NCI-H146 (cell line): ENCODE measurements at places on chromosomes 6 and 20.

GRCh38 chr6:28322661-28323060 lies 13.3 kb downstream of the ZSCAN31 start:
- DNase-seq, result no peak

- DNase-seq, result no peak
Measured at GRCh38 chr6:22110061-22110460, 186.8 kb downstream of the PRL start.

DNA sequence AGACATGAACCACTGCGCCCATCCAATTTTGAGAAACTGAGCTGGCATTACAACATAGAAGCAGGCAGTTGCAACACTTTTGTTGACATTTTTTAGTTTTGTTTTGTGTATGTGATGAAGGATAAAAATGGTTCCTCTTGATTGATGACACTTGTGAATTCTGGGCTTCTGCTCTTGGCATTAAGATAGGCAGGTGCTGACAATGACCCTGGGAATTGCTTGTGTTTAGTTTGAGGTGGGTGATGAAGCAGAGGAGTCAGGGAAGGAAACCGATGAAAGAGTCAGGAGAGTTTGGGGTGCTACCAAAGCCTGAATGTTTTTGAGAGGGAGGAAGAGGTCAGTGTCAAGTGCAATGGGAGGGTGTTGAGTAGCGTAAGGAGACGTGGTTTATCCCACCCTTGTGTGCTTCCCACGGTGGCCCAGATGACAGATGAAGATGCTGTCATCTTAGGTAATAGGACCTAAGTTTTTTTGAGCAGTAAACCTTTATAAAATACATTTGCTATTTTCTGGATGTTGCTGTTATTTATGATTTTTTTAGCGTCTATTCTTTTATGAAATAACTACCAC lies 19.4 kb downstream of the CDS2 start:
- no peak for DNase-seq

- DNase-seq, result no peak
Measured at GRCh38 chr6:116158641-116159040, 32.7 kb upstream of the COL10A1 start.

DNA sequence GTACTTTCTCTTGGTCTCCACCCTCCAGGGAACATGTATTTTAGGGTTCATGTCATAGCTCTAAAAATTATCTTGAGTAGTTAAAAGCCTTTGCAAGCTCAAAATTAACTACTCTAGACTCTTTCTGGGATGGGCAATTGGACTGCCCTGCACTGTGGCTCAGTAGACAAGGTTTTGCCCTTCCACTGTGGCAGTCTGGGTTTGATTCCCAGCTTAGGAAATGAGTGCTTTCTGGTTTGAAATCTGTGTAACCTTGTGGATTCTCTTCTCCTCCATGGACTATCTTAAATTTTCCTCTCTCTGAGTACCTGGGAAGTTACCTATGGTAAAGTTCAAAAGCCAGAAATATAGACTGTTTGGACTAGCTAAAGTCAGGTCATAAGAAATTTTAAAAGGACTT lies 94.6 kb upstream of the UST start:
- no peak for DNase-seq

DNA sequence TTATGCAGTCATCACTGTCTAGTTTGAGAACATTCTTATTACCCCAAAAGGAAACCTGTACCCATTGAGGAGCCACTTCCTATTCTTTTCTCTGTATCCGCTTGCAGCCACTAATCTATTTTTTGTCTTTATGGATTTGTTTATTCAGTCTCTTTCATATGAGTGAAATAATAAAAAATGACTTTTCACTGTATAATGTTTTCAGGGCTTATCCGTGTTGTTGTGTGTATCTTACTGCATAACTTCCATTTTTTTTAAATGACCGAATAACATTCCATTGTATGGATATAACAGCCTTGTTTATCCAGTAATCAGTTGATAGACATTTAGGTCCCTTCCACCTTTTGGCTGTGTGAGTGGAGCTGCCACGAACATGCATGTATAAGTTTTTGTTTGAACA lies 86.6 kb downstream of the ZFAND3 start:
- no peak for DNase-seq

DNA sequence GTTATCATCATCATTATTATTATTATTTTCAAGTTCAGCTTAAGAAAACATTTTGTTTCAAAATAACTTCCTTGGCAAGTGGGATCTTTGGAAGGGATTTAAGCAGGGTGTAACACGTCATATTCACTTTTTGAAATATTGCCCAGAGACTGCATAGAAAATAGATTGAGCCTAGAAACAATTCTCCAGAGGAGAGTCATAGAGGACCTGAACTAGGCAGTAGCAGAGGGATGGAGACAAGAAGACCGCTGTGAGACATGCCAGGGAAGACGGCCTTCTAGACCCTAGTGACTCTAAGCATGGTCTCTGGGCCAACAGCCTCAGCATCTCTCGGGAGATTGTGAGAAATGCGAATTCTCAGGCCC lies 55.5 kb downstream of the EDN1 start:
- no peak for DNase-seq

- DNase-seq, result no peak
Measured at GRCh38 chr6:119495230-119495683, 145.7 kb upstream of the MAN1A1 start.

- peak; percentile 39 for DNase-seq
Measured at GRCh38 chr6:20875369-20875963, 341.2 kb downstream of the CDKAL1 start.

- DNase-seq, result peak; percentile 52
Measured at GRCh38 chr6:16849280-16849987, 88.2 kb upstream of the ATXN1 start.

- DNase-seq, result no peak
Measured at GRCh38 chr20:43938017-43938655, 23.5 kb downstream of the TOX2 start.

GRCh38 chr6:145756170-145756662 lies 20.9 kb upstream of the EPM2A start:
- no peak for DNase-seq

GRCh38 chr6:43457643-43458042 lies 2.3 kb upstream of the DLK2 start:
- DNase-seq, result peak; percentile 34

GRCh38 chr20:46900826-46901225 lies 6.2 kb downstream of the EYA2 start:
- DNase-seq, result no peak

DNA sequence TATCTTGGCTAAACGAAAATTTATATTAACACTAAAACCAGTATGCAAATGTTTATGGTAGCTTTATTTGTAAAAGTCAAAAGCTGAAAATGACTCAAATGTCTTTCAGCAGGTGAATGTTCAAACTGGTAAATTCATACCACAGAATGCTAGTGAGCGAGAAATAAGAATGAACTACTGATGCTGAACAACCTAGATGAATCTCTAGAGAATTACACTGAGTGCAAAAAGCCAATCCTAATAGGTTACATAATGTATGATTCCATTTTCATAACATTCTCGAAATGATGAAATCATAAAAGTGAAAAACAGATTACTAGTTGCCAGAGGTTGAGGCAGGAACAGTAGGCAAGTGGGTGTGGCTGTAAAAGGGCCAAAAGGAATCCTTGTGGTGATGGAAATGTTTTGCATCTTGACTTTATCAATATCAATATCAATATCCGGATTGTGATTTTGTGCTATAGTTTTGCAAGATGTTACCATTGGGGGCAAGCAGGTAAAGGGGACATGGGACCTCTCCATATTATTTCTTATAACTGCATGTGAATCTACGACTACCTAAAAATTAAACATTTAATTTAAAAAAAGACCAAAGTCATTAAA lies 26.1 kb downstream of the ZNF311 start:
- DNase-seq, result no peak

- DNase-seq, result no peak
Measured at GRCh38 chr6:75267461-75267860, 17.1 kb downstream of the TMEM30A start.

DNA sequence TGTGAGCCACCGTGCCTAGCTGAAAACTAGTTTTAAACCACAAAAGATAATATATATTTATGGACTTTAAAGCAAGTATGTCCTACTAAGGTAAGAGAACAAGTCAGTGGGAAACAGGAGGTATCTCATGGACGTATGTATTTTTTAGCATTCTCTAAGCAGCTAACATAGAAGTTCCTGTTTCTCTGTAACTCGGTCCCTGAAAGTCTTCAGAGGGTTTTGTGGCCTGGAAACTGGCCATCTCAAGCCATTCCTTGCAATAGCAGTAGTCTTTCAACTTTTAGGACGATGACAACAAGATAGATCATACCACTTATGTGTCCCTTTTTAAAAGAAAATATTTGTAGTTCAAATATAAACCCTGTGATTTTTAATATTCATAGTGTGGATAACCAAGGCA lies 95.6 kb upstream of the RALGAPA2 start:
- DNase-seq, result no peak

DNA sequence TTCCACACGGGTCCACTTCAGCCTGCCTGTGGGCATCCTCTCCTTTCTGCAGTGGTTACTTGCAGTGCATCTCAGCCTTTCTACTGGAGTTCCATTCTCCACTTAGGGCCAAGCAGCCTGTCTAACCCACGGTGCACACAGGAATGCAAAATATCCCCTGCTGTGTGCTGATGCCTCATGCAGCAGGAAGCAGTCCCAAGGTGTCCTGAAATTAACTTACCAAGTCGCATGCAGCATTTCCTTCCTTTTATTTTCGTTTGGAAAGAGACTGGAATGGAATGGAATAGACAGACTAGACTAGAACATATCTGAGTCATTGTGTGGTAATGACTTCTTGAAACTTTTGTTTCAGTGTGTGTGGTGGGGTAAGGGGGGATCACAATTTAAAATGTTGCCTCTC lies 25.9 kb upstream of the FOXQ1 start:
- no peak for DNase-seq

GRCh38 chr20:44207126-44207723 lies 3.3 kb downstream of the OSER1 start:
- DNase-seq, result no peak

DNA sequence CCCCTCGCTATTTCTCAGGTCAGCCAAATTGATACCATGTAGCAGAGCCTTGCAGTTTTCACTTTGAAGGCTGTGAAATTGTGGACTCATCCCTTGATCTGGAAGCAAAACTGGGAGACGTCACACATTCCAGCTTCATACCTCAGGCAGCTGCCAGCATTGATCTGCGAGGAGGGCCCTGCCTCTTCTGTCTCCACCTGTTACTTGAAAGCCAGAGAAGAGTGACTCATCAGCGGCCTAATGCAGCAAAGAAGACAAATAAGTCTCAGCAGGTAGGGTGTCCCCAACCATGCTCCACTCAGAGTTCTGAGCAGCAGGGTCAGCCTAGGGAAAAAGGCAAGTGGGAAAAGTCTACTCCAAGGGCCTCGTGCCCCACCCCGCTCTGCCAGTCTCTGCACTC lies 69.4 kb upstream of the BMP2 start:
- peak; percentile 67 for DNase-seq

DNA sequence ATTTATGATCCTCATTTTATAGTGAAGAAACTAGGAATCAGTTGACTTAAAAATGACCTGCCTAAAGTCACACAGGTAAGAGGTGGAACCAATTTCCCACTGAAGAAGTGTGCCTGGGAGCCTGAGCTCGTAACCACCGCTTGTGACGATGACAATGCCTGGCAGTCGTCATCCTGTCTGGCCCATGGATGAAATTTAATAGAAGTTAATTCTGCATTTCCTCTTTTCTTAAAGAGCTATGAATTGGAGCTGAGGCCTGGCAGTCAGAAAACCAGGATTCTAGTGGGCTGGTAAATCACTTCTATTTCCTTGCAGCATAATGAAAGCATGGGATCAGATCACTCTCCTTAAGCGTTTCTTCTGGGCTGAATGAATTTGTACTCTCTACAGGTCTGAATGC lies 200.0 kb upstream of the SGK1 start:
- DNase-seq, result no peak

DNA sequence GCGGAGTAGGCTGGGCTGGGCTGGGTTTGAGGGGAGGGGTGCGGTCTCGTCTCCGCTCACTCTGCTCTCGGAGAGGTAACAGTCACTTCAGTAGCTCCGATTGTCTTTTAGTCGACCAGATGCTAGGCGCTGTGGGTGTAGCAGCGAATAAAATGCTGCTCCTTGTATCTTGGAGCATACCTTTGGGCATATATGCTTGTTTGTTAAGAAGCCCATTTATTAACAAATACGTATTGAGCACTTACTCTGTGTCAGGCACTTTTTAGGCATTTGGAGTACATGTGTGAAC lies 545 bp downstream of the ACTR5 start:
- no peak for DNase-seq

DNA sequence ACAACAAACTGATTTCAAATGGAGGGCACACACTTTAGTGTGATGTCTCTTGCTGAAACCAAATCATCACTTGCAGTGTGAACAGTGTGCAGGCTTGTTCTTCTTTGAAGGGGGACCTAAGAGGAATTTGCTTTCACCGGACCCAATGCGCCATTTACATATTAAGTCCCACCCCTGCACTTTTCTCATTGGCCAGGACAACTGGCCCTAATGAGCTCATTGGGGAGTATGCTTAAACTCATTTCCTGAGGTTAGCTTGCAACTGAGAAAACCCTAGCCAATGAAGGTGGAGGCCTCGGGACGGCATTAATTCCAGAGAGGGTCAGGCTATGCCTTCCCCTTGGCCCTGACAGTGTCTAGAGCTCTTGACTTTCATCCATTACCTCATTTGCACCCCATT lies 58.7 kb downstream of the VEGFA start:
- peak; percentile 23 for DNase-seq

GRCh38 chr20:46021361-46022359 lies 7.4 kb upstream of the SLC12A5 start:
- DNase-seq, result peak; percentile 89

DNA sequence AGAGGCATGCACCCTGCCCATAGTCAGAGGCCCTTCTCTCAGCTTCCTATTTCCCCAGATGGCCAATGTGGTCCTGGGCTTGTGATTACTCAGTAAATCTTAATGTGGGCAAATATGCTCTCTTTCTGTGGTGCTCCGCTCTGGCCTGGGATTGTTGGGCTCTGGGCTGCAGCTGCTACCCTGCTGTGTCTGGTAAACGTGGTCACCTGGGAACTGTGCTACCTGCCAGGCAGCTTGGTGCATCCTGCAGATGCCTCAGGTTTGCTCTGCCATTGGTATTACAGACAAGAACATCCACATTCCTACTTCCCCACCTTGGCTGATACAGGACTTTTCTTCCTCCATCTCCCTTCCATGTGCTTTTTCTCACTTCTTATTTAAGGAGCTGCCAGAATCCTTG lies 611.5 kb upstream of the IMPG1 start:
- peak; percentile 94 for DNase-seq

GRCh38 chr20:43844778-43845614 lies 69.7 kb upstream of the TOX2 start:
- no peak for DNase-seq

DNA sequence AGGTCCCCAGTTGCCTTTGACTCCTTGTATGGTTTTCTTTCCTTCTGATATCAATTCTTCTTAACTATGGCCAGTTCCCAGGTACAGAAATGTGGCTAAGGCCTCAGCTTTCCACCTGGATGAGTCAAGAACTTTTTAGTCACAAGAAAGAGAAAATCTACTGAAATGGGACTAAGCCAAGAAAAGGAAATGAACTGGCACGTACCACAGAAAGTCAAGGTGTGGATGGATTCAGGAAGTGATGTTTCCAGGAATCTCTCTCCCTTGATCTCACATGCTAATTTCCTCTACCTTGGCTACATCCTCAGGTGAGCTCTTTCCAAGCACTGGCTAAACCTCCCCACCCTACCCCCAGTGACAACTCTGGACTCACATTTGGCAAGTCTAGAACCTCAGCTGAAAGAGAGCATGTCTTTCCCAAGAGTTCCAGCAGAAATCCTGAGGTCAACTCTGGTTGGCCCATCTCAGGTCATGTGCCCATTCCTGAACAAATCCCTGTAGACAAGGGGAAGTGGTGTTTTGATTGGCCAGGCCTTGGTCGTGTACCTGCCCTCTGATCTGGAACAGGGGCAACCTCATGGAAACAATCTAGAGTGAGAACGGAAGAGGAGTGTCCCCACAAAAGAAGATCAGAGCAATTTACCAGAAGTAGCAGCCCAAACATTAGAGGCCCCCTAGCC lies 205.3 kb downstream of the NFATC2 start:
- no peak for DNase-seq
